ENCODE measurements at places on chromosomes 5 and 9.
A peak's percentile ranks its signal among the peaks of the same experiment; 100 is the strongest.

DNA sequence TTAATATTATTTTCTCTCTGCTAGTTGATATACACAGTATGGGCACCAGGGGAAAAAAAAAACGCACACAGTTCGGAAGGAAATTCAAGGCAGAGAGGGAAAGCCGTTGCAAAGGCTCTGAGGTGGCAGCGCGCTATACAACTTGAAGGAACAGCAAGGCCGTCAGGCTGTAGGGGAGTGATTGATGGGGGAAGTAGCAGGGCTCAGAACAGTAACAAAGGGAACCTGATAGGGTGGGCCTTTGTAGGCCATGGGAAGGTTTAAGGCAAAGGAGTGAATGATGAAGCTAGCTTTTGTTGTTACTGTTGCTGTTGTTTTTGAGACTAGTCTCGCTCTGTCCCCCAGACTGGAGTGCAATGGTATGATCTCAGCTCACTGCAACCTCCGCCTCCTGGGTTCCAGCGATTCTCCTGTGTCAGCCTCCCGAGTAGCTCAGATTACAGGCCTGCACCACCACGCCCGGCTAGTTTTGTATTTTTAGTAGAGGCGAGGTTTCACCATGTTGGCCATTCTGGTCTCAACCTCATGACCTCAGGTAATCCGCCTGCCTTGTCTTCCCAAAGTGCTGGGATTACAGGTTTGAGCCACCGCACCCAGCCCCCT is 27.0 kb downstream of the AQP7 start:
- no peak for DNase-seq

DNA sequence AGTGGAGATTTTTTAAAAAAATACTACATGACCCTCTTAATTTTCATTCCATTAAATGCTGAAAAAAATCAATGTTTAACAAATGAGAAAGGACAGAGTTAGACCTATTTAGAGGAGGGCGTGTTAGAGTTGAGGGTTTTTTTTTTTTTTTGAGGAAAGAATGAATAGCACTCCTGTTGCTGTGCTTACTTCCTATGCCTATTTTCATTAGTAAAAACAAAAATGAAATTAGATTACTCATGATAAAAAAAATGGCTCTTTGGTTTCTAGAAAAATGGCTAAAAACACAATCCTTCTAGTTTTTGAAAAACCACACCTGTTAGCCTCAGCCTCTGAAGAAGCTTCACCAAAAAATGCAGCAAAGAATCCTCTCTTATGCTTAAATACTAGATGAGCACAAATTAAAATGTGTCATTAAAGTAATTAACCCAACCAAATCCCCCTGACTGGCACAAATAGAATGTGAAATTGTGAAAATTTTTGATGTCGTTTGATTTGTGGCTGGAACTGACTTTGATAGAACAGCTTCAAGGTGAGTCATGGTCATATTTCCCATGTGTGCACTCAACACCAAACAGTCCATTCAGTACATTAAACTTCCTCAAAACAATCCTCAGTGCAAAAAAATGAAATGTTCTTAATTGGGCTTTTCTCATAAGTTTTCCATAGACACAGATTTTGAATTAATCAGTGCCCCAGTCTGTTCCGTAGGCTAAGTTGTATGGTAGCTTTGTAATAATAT is 98.0 kb downstream of the MACIR start:
- no peak for DNase-seq

GRCh38 chr5:121638126-121638525 is 213.6 kb upstream of the FTMT start:
- DNase-seq = no peak

- DNase-seq = no peak
Observed at GRCh38 chr9:89059925-89060506, 68.7 kb downstream of the S1PR3 start.

GRCh38 chr5:122259995-122260394 is 52.0 kb upstream of the SNCAIP start:
- no peak for DNase-seq

DNA sequence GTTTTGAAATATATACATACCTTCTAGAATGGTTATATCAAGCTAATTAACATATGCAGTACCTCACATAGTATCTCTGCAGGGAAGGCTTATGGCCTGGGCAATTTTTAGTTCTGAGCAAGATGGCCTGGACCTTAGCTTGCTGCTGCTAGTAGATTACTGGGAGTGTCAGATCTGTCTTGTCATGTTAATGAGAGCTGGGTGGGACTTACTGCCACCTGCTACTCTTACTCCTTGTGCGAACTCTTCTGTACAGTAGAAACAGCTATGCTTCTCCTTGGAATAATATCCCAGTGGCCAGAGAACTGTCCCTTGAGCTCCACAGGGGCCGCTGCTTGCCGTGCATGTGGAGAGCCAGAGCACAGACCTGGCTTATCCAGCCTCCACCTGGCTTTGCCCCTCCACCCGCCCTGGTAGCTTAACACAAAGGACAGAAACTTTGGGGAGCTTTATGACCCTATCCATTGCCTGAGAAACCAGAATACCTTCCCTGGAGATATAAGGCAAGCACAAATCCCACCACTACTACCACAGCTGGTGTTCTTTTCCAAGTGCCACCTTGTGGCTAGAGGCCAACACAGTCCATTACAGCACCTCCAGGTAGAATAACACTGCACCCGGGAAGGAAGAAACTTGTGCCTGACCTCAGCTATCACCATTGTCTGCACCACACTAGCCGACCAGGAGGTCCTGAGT is 74.4 kb upstream of the RUSC2 start:
- no peak for DNase-seq

- peak; percentile 52 for DNase-seq
Observed at GRCh38 chr9:91424403-91425176, 958 bp upstream of the NFIL3 start.

GRCh38 chr5:22542340-22542739 is 310.8 kb downstream of the CDH12 start:
- DNase-seq = no peak

- no peak for DNase-seq
Observed at GRCh38 chr5:150500905-150501304, 7.0 kb upstream of the NDST1 start.

DNA sequence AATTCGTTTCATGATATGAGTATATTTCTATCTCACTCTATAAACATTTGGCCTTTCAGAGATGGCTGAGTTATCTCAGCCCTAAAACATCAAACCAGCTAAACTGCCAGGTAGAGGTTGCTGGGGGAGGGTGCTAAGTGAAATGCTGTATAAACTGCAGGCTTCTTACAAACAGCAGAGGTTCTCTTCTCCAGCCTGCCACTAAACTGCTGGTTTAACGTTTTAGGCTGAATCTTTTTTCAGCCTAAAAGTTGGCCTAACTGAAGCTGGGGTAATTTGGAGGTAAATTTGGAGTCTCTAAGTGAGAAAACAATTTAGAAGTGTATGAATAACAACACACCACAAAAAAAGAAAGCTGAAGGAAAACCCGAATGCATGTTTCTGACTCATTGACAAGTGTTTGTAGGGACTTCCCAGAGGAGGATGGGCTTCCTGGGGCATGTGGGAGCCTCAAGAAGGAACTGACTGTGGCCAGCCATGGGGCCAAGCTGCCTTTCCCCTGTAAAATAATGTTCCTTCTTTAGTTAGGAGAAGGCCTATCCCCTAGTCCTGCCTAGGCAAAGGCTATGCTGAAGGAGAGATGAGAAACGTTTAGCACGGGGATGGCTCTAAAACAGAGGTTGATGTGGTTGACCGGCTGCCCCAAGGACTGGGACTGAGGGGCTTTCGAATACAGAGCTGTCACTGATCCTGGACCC is 44.3 kb downstream of the SLC28A3 start:
- no peak for DNase-seq

DNA sequence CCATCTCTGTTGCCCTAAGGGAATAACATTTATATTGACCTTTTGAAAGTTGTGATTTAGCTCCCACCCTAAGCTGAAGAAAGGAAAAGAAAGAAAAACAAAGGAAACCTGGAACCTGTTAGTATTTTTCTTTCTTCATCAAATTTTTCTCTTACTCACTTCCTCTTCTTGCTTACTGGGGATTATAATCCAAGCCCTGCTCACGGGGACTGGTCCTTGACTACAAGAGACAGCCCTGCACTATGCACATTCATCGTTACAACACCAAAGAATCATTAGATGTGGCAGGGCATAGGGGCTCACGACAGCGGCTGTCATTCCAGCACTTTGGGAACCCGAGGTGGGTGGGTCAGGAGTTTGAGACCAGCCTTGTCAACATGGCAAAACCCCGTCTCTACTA is 37.8 kb upstream of the LPAR1 start:
- no peak for DNase-seq

DNA sequence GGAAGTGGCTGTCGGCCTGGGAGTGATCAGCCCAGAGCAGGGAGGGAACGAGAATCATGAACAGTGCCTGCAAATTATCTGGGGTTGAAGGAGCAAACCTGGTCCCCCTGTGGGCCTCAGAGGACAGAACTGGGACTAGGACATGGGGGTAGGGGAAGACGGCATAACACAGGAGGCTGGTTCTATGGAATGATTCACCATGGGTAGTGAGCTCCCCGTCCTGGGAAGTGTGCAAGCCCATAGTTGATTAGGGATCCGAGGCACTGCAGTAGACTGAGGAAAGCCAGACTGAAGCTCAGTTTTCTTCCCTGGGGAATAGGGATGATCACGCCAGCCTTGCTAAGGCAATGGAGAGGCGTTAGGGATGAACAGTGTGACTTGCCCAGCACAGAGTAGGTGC is 5.6 kb downstream of the ADGRD2 start:
- DNase-seq = no peak

- DNase-seq = no peak
Observed at GRCh38 chr9:116057371-116057770, 96.2 kb upstream of the PAPPA start.

- DNase-seq = no peak
Observed at GRCh38 chr9:136357202-136357725, 6.3 kb downstream of the DNLZ start.

Measured in stimulated activated CD8-positive, alpha-beta memory T cell treated with anti-CD3 and anti-CD28 coated beads, Interleukin-4, amount 100 ng/mL, for 4 hours (primary cell).